ENCODE measurements at places on chromosomes 7 and 10. TPM values are rescaled to one million over a fixed set of nuclear protein-coding genes. Genes with fewer than 3 reads are reported as not detected.

GRCh38 chr7:131931370-131931769 lies 374.9 kb upstream of the PODXL start:
- DNase-seq: no peak

Gene AGMO
- total RNA-seq: 2.9 TPM

Gene ATG9B
- total RNA-seq: not detected

Gene AGAP5
- total RNA-seq: 7.4 TPM
